ENCODE measurements at places on chromosomes 3 and 15.

DNA sequence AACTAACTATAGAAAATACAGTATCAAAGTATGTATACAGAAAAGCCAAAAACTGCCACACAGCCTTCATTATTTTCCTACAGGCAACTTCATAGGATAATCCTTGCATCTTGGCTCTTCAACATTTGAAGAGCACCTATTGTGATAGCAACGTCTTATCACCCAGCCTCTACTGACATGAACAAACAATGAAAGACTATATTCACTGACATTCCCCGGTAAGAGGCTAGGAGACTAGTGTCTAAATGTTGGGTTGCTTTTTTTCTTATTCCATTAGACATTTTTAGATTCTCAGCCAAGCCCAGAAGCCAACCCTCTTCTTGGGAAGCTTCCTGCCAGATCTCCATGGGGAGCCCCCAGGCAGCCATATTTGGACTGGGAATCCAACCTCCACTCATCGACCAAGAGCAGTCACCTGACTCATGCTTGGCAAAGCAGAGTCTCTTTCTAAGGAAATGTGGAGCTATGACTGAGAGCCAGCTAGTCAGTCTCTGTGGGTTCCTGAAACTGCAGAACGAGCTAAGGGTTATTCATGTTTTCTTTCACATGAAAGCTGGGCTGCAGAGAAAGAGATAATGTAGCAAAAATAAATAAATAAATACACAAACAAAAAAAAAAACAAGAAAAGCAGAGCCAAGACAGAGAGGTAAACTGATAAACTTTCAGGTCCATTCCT, 227.5 kb downstream of the MAGI1 start:
- no peak for DNase-seq

- DNase-seq, result no peak
Observed at GRCh38 chr3:69936266-69936665, 63.3 kb upstream of the SAMMSON start.

DNA sequence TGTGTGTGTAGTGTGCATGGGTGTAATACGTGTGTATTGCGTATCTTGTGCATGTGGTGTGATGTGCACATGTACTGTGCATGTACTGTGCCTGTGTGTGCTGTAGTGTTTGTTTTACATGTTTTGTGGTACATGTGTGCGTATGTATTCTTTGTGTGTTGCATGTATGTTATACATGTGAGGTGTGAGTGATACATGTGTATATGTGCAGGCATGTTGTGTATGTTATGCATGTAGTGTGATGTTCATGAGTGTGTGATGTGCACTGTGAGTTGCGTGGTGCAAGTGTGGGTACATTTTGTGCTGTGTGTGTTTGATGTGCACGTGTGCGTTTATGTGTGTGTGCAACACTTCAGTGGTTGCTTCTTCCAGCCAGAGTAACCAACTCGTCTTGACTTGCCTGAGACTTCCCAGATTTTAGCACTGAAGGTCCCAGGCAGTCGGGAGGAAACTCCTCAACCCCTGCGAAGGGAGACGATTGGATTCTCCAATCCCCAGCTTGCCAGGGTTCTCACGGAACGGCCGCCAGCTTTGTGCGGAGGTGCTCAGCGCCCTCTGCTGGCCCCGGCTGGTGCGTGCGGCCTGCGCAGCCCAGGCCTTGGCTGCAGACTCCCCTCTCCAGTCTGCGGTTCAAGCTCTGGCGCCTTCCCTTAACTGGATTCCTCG, 3.6 kb downstream of the GALNT15 start:
- peak; percentile 92 for DNase-seq

- no peak for DNase-seq
Observed at GRCh38 chr3:177102553-177102952, 94.7 kb downstream of the TBL1XR1 start.

- no peak for DNase-seq
Observed at GRCh38 chr3:173255555-173255954, 114.5 kb upstream of the SPATA16 start.

DNA sequence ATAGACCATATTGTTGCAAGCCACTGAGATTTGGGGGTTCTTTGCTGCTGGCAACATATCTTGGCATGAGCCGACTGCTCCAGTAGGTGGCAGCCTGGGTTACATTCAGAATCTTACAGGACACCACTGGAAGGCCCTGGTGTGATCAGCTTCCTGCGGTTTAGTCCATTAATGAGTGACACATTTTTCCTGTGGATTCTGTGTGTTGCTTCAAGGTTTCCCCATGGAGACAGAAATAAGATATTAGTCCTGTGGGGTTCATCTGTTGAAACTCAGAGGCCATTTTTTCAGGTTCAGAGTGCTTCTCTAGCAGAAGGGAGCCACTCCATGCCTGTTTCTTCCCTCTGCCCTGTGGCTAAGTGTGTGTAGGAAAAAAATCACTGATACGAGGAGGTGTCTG, 116.2 kb downstream of the MFSD1 start:
- peak; percentile 55 for DNase-seq

DNA sequence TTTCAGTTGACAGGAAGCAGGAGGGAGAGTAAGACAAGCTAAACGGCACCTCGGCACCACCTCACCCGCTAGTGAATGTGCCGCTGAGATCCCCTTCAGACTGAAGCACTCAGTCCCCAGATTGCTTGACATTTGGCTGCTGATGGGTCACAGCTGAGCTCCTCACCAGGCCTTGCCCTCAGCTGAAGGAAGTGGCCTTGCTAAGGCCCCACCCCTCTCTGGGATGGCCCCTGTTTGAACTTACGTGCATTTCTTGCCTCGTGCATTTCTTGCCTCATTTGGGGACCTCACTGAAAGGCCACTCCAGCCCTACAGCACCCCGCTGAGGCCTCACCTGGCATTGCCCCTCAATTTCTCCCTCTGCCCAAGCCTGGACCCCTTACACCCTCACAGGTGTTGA, 39.8 kb downstream of the EOGT start:
- no peak for DNase-seq

GRCh38 chr3:195401943-195402342, 40.9 kb downstream of the ACAP2 start:
- DNase-seq, result no peak

- peak; percentile 17 for DNase-seq
Observed at GRCh38 chr3:49519916-49520385, 34.3 kb upstream of the BSN start.

DNA sequence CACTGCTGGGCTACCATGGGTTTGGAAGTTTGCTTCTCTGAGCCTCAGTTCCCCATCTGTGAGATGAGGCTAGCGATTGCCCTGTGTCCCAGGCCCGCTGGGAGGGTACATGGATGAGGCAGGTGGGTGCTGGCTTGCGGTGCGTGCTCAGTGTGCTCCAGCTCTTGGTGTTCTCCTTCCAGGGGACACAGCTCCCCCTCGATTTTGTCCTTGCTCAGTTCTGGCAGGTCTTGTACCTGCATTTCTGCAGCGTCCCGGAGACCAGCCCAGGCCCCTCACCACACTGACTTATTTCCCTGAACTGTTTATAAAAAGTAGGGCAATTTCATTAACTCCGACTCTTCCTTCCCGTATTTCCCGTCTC, 95.4 kb downstream of the TBC1D2B start:
- no peak for DNase-seq

DNA sequence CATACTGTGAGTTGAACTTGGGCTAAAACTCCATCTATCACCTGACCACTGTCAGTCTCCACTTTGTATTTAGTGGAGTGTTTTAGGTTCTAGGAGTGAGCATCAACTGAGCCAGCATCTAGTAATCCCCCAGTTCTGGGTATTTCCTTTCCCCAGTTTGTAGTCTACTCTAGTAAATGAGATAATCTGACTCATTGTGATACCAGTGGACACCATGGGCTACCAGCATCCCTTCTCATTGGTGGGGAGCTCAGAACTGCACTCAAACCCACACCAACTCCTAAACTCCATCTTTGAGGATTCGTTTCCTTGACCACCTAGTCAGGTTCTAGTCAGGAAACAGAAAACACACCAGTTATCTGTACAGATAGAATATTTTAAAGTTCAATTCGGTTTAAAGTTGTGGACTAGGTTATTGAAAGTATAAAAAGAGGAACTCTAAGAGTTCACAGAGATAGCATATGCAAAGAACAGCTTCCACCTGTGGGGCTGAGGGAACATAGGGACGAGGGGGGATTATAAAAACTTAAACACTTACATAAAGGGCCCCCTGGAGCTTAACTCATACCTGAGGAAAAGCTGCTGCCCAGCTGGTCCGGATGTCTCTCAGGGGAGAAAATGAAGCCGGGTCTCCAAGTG, 36.0 kb downstream of the LEO1 start:
- DNase-seq, result no peak
